ENCODE measurements at places on chromosomes 2 and 18.

- no peaks in the 10 kb centered on the region for H3K36me3 ChIP-seq
- no peaks in the 10 kb centered on the region for H3K4me1 ChIP-seq
- no peak for DNase-seq
- no peaks in the 10 kb centered on the region for H3K27me3 ChIP-seq
Observed at GRCh38 chr2:132860220-132860619, 190.2 kb upstream of the LYPD1 start.

DNA sequence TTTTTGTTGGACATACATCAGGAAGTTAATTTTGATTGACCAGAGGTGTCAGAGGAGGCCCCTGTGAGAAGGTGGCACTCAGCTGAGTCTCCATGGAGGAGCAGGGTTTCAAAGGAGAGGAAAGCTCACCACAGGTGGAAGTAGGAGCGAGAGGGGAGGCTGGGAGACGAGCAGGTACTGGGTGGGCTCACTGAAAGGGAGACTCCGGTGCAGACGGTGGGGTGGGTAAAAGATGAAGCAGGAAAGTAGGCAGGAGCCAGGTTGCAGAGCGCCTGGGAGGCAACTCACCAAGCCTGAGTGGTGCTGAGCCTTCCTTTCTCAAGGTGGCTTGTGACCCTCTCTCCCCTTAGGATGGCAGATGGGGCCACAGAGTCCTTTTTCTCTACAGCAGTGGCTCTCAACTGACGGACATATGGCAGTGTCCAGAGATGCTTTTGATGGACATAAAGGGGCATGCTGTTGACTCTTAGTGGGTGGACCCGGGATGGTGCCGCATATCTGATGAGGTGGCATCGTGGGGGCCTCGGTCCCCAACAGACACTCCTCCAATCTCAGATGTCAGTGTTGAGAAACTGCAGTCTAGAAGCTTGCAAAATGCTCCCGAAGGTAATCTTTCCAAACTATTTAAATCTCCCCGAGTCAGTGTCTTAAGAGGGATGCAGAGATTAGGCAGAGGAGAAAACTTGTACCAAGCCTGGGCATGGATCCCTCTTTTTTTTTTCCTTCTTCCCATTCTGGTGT, 64.0 kb downstream of the LPIN1 start:
- H3K4me1 ChIP-seq = no peaks in the 10 kb centered on the region
- no peaks in the 10 kb centered on the region for H3K27me3 ChIP-seq
- peaks cover 57% of the 10 kb centered on the region for H3K36me3 ChIP-seq

GRCh38 chr18:55781481-55781957, 193.5 kb upstream of the TCF4 start:
- no peak for DNase-seq
- H3K27me3 ChIP-seq = no peaks in the 10 kb centered on the region
- no peak overlapping the region for H3K4me3 ChIP-seq

GRCh38 chr2:216350214-216350791, 22.0 kb downstream of the MARCHF4 start:
- no peak for DNase-seq
- H3K27ac ChIP-seq = no peak overlapping the region
- no peaks in the 10 kb centered on the region for H3K27me3 ChIP-seq
- H3K4me1 ChIP-seq = no peaks in the 10 kb centered on the region
- H3K36me3 ChIP-seq = no peaks in the 10 kb centered on the region

GRCh38 chr2:129459200-129459876, 520.1 kb upstream of the RAB6C start:
- H3K36me3 ChIP-seq = no peaks in the 10 kb centered on the region
- no peak for DNase-seq
- no peak overlapping the region for H3K27ac ChIP-seq

DNA sequence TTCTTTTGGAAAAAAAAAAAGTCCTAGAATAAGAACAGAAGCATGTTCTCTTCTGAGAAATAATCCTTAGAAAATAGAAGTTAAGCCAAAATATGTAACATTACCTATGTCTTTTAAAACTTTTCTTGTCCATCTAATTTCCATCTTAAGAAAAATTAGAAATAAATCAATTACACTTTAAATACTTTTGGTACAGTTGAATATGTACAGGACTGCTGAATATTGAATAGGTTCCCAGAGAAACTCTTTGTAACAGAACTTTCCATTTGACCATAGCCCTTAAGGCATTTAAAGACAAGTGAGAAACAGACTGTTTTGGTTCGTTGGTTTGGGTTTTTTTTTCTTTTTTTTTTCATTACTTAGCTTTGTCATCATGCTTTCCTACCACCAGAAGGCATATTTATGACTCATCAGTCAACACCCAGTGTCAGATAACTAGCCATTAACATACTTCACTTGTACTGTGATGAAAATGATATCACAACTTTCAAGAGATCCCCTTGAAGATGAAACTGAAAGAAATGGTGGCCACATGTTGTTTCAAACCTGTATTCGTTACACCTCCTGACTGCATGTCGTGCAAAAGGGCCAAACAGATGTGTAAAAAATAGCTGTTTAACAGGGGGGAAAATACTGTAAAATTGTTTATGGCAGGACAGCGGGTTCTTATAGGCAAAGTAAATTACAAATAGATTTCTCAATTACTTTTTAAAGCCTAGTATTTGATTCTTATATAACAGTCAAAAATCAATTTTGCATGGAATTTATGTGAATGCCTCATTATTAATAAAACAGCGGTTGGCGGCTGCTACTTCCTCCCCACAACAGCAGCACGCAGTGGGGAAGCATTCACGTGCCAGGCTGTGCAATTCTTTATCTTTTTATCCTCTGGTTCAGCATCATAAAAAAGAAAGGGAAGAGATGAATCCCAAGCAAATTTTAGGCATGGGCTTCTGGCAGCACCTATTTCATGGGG, 280.7 kb upstream of the HNRNPA3 start:
- DNase-seq = no peak
- no peaks in the 10 kb centered on the region for H3K36me3 ChIP-seq
- no peak overlapping the region for H3K27ac ChIP-seq
- H3K4me1 ChIP-seq = no peaks in the 10 kb centered on the region
- no peak overlapping the region for H3K4me3 ChIP-seq

DNA sequence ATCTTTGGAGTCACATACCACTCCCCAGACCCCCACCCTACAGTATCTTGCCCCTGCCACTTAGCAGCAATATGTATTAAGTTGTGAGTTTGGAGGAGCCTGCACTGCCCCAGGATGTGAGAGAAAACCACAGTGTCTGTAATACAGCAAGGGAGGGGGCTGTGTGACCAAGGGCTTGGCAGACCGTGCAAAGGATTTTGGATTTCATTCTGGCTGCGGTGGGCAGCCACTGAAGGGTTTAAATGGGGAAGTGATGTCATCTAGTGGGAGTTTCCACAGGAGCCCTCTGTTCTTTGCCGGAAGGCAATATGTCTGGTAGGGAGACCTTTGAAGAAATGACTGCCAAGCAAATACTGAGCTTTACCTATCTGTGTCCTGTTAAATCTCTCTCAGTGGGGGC, 202.4 kb downstream of the FHOD3 start:
- no peak overlapping the region for H3K27ac ChIP-seq
- no peaks in the 10 kb centered on the region for H3K4me1 ChIP-seq
- no peak for DNase-seq
- no peaks in the 10 kb centered on the region for H3K36me3 ChIP-seq
- no peaks in the 10 kb centered on the region for H3K27me3 ChIP-seq

DNA sequence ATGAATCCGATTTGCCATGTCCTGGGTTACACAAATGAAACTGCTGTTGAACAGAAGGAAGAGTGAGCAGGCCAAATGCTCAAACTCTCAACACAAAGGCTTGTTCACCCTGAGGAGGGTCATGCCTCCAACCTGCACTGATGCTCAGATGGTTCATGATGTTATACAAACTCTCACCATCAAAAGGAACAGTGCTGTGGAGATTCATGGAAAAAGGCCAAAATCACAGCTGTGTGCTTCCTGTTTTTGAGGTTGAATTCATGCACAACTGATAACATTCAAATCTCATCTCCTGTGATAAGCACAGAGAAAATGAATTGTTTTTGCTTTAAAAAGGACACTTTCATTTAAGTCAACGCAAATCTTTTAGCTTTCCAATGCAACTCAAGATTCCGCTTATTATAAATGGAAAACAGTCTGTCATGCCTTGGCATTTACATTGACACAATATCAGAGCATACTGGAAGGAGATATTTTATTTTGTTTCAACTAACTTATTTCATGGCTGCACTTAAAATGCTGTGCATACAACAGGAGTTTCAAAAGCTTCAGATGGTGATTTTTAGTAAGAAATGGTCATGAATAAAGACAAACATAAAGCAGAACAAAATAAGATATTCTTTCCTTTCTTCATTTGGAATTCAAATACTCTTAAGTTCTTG, 22.2 kb upstream of the TTN start:
- no peak overlapping the region for H3K4me3 ChIP-seq
- H3K27ac ChIP-seq = no peak overlapping the region

GRCh38 chr2:241534293-241534692, 24.3 kb upstream of the BOK start:
- H3K27ac ChIP-seq = no peak overlapping the region
- H3K4me3 ChIP-seq = no peak overlapping the region
- H3K36me3 ChIP-seq = no peaks in the 10 kb centered on the region
- no peak for DNase-seq

- DNase-seq = no peak
- H3K27ac ChIP-seq = no peak overlapping the region
- no peak overlapping the region for H3K4me3 ChIP-seq
- H3K27me3 ChIP-seq = no peaks in the 10 kb centered on the region
Observed at GRCh38 chr2:66233981-66234380, 200.9 kb upstream of the MEIS1 start.

- peaks cover 5% of the 10 kb centered on the region for H3K27me3 ChIP-seq
- no peaks in the 10 kb centered on the region for H3K36me3 ChIP-seq
- no peak for DNase-seq
- no peak overlapping the region for H3K4me3 ChIP-seq
Observed at GRCh38 chr2:204065566-204065965, 129.0 kb downstream of the ICOS start.

- H3K27me3 ChIP-seq = no peaks in the 10 kb centered on the region
- no peaks in the 10 kb centered on the region for H3K36me3 ChIP-seq
- no peak overlapping the region for H3K4me3 ChIP-seq
- DNase-seq = no peak
Observed at GRCh38 chr18:37188016-37188791, 359.3 kb downstream of the KIAA1328 start.

GRCh38 chr2:197674060-197674459, 1.3 kb downstream of the RFTN2 start:
- H3K36me3 ChIP-seq = no peaks in the 10 kb centered on the region
- no peak overlapping the region for H3K27ac ChIP-seq
- H3K27me3 ChIP-seq = no peaks in the 10 kb centered on the region

DNA sequence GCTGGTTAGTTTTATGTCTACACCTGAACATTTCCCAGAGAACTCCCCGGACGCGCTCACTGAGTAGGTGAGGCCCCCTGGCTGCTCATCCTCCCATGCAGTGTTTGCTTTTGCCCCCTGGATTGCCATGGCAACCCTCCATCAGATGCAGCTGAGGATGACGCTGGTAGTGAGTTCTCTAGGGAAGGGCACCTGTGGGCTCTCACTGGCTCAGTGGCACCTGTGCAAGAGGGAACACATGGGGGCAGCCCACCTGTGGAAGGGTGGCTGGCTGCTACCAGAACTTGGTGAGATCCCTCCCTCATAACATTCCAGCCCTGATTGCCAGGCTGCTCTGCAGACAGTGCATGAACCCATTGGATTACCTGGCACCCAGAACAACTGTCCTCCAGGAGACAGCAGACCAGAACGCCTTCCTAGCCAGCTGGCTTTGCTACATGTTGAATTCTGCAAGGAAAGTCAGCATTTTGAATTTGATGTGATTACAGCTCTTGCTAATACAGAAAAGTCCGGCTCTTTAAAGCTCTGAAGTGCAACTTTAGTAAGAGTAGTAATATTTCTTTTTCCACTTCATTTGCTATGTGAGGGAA, 21.7 kb downstream of the COA5 start:
- H3K4me1 ChIP-seq = no peaks in the 10 kb centered on the region
- H3K36me3 ChIP-seq = peaks cover 53% of the 10 kb centered on the region
- H3K4me3 ChIP-seq = no peak overlapping the region

GRCh38 chr2:17958466-17959092, 80.1 kb downstream of the KCNS3 start:
- no peaks in the 10 kb centered on the region for H3K36me3 ChIP-seq
- no peaks in the 10 kb centered on the region for H3K4me1 ChIP-seq
- H3K4me3 ChIP-seq = no peak overlapping the region

- no peak overlapping the region for H3K4me3 ChIP-seq
- no peak for DNase-seq
- no peaks in the 10 kb centered on the region for H3K27me3 ChIP-seq
- H3K4me1 ChIP-seq = no peaks in the 10 kb centered on the region
- no peak overlapping the region for H3K27ac ChIP-seq
Observed at GRCh38 chr2:67145851-67146250, 251.3 kb upstream of the ETAA1 start.

GRCh38 chr2:60992985-60993392, 24.5 kb upstream of the PEX13 start:
- H3K27ac ChIP-seq = no peak overlapping the region
- no peaks in the 10 kb centered on the region for H3K4me1 ChIP-seq
- no peak overlapping the region for H3K4me3 ChIP-seq
- DNase-seq = no peak
- no peaks in the 10 kb centered on the region for H3K27me3 ChIP-seq

GRCh38 chr2:203605302-203605701, 70.2 kb upstream of the RAPH1 start:
- no peak overlapping the region for H3K4me3 ChIP-seq
- H3K4me1 ChIP-seq = peaks cover 7% of the 10 kb centered on the region
- H3K27me3 ChIP-seq = no peaks in the 10 kb centered on the region
- DNase-seq = no peak
- H3K36me3 ChIP-seq = no peaks in the 10 kb centered on the region

DNA sequence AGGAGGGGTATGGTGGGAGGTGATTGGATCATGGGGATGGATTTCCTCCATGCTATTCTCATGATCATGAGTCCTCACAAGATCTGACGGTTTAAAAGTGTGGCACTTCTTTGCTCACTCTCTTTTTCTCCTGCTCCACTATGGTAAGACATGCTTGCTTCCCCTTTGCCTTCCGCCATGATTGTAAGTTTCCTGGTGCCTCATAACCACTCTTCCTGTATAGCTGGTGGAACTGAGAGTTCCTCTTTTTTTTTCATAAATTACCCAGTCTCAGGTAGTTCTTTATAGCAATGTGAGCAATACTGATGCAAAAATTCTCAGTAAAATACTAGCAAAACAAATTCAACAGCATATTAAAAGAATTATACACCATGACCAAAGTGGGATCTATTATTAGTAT, 728.5 kb upstream of the SLC8A1 start:
- no peak for DNase-seq
- H3K27ac ChIP-seq = no peak overlapping the region
- H3K36me3 ChIP-seq = no peaks in the 10 kb centered on the region
- H3K4me3 ChIP-seq = no peak overlapping the region
- H3K27me3 ChIP-seq = no peaks in the 10 kb centered on the region
- H3K4me1 ChIP-seq = no peaks in the 10 kb centered on the region

All from suprapubic skin (tissue), 4 donors.